KBM-7 (cell line): ENCODE measurements at places on chromosomes 7 and 10.

- no peak for DNase-seq
These were observed 10.1 kb downstream of the GPR146 start for GRCh38 chr7:1054438-1054837.

DNA sequence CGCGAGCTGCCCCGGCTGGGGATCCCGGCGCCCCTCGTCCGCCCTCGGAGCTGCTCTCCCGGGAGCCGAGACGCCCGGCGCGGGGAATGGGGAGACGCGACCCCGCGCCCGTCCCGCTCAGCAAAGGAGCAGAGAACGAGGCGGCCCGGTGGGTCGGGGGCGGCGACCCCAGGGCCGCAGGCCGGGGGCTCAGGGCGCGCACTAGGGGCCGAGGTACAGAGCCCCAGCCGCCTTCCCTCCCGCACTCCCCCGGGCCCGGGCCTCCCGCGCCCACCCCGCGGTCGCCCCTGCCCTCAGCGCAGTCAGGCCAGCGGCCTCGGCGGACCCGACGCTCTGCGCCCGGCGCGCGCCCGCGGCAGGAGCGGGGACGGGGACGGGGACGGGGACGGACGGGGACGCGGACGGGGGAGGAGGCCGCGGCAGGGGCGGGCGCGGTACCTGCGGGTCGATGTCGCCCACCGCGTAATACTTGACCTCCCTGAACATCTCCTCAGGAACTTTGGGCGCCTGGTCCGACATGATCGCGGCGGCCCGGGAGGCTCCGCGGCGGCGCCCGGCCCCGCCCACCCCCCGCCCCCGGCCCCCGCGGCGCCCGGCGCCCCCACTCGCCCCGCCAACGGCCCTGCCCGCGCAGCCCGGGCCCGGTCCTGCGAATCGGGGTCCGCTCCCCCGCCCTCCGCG is 373 bp downstream of the PAXIP1 start:
- no peak for DNase-seq

- no peak for DNase-seq
These were observed 40.1 kb upstream of the XPNPEP1 start for GRCh38 chr10:109963439-109963838.

- DNase-seq = no peak
These were observed 774.5 kb upstream of the LRRTM3 start for GRCh38 chr10:66151346-66151745.

GRCh38 chr10:121734589-121735045 is 136.4 kb upstream of the FGFR2 start:
- peak; percentile 34 for DNase-seq

- DNase-seq = no peak
These were observed 512 bp downstream of the FAM24B start for GRCh38 chr10:122878799-122879338.

- DNase-seq = no peak
These were observed 302.2 kb upstream of the CACNA2D1 start for GRCh38 chr7:82745820-82746219.

GRCh38 chr10:33381451-33382215 is 47.2 kb upstream of the NRP1 start:
- no peak for DNase-seq

DNA sequence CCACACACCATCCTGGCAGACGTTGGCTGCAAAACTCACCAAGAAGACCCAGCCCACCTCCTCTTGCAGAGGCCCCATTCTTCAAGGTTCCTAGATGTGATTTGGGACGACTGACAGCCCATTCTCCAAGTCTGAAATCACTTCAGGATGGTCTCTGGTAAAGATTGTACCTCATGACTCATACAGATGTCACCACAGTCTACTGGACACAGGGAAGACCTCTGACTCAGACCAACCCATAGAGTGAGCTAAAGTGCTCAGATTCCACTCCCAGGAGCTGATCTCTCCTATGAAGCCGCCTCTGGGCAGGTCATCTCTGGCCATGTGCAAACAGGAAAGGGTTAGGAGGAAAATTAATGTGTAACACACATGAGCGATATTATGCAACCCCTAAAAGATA is 102.4 kb upstream of the VWC2 start:
- DNase-seq = no peak

- no peak for DNase-seq
These were observed 5.6 kb downstream of the DPYSL4 start for GRCh38 chr10:132192076-132192975.

DNA sequence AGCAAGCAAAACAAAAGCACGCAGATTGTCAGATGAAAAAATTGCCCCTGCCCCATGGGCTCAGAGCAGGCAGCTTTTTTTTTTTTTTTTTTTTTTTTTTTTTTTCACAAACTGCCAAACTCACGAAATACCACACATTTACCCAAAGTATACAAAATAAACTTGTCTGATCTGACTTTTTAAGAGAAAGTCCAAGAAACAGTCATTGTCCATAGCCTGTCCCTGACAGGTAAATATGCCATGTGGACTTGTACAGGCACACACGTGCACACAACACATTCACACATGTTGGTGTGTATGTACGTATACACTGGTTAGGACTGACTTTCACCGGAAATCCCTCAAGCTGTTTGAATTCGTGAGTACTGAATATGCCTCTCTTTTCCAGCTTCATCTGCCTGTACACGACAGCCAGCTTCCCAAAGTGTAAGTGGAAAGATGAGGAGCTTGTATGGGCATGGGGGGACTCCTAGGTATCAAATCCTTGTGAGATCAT is 929 bp upstream of the HGF start:
- no peak for DNase-seq

- DNase-seq = no peak
These were observed 22.7 kb upstream of the GTF2IRD1 start for GRCh38 chr7:74430961-74431466.

- DNase-seq = no peak
These were observed 11.7 kb downstream of the PLAC9 start for GRCh38 chr10:80144067-80144695.

DNA sequence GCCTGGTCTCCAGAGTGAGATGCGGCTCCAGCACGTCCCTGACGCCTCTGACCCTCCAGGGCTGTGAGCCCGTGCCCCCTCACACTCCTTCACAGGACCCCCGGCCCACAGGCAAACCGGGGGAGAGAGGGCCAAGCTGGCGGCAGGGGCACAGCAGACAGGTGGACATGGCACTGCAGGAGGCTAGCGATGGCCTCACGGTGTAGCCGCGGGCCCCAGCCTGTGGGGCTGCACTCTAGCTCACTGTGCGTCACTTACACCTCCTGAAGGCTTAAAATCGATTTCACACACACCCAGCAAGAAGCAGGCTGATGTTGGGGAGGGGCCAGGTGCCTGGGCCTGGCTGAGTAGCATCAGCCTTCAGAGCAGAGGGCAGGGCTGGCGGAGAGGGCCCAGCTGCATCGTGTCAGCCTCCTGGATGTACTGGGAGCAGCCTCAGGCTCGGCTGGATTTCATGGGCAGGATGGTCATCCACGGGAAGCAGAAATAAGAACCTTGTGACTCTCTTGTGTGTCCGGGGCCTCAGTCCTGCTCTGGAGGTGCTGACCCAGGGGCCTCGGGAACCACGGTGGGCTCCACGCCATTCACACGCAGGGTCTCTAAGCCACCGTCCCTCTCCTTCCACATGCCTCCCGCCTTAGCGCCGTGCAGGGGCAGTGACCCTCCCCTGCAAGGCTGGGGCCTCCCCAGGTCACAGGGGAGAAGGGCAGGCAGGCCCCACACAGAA is 19.4 kb upstream of the KNDC1 start:
- DNase-seq = no peak

GRCh38 chr7:132077971-132078685 is 498.1 kb downstream of the PLXNA4 start:
- DNase-seq = no peak

DNA sequence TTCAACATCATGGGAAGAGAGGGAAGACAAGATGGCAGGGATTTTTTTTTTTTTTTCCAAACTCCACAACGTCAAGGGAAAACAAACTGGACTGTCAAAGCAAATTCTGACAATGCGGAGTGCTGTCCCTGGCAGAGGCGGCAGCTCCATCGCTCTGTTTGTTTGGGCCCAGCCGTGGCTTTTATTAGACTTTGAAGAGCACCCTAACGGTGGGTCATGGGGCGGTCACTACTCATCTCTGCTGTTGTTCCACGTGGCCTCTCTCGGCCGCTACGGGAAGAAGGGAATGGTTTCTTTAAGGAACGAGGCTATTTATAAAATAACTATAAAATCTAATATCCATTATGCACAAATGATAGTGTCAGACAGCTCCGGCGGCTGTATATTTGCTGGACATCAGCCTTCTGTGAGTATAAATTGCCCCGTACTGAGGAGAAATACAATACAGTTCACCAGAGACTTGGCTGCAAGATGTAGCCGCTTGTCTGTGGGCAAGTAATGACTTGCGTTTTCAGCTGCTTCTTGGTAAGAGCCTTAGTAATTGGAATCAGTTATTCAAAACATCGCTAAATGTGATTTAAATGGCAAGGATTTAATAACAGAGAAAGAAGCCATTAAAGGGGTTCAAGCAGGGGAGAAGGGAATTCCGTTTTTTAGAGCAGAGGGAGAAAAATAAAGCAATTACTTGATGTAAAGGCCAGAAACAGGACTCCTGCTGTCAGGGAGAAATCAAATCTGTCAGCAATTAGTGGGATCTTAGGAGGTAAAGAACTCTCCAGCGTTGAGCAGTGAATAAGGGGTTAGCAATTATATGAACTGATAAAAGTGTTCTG is 61.7 kb upstream of the RAB11FIP2 start:
- no peak for DNase-seq

DNA sequence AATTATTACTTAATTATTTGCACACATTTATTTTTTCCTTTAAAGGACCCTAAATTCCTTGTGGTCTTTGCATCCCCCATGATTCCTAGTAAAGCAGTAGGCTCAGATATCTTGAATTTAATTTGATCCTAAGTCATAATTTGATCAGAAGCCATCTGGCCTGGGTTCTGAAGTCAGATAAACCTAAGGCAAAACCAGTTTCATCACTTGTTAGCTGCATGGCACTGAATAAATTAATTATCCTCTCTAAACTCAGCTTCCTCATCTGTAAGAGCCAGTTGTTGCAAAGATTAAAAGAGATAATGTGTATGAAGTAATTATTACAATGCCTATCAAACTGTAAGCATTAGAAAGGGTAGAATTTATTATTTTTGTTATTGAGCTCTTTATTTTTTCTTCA is 293.1 kb downstream of the GRM8 start:
- no peak for DNase-seq

DNA sequence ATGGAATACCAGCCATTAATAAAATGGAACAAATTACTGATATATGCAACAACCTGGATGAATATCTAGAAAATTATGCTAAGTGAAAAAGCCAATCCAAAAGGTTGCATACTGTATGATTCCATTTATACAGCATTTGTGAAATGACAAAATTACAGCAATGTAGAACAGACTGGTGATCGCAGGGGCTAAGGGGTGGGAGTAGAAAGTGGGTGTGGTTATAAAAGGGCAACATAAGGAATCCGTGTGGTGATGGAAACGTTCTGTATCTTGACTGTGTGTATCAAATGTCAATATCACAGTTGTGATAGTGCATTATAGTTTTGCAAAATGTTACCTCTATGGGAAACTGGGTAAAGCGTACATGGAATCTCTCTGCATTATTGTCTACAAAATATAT is 15.0 kb downstream of the CEP41 start:
- no peak for DNase-seq

- DNase-seq = no peak
These were observed 196.8 kb downstream of the PTN start for GRCh38 chr7:137146552-137147337.

GRCh38 chr10:48458662-48459048 is 146.2 kb downstream of the ARHGAP22 start:
- no peak for DNase-seq

- peak; percentile 24 for DNase-seq
These were observed 43.2 kb downstream of the PNLIPRP3 start for GRCh38 chr10:116470768-116471415.

DNA sequence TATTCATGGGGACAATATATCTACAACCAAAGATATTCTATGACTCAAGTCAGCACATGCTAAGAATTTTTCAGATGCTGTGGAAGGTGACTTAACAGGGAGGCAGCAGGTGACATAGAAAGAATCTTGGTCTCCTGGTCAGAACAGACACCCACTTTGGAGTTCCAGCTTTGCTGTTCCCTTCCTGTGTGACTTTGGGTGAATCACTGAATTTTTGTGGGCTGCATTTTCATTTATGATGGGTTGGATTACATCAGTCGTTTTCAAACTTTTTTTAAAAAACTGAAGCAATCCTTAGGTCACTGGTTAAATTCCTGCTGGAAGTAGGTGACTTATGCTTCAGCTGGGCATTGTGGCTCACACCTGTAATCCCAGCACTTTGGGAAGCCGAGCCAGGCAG is 24.9 kb downstream of the RGR start:
- no peak for DNase-seq

GRCh38 chr10:66538908-66539307 is 386.9 kb upstream of the LRRTM3 start:
- no peak for DNase-seq

- peak; percentile 51 for DNase-seq
These were observed 18.2 kb downstream of the HNRNPF start for GRCh38 chr10:43390759-43391158.

- no peak for DNase-seq
These were observed 626.6 kb downstream of the SORCS1 start for GRCh38 chr10:106537866-106538265.

DNA sequence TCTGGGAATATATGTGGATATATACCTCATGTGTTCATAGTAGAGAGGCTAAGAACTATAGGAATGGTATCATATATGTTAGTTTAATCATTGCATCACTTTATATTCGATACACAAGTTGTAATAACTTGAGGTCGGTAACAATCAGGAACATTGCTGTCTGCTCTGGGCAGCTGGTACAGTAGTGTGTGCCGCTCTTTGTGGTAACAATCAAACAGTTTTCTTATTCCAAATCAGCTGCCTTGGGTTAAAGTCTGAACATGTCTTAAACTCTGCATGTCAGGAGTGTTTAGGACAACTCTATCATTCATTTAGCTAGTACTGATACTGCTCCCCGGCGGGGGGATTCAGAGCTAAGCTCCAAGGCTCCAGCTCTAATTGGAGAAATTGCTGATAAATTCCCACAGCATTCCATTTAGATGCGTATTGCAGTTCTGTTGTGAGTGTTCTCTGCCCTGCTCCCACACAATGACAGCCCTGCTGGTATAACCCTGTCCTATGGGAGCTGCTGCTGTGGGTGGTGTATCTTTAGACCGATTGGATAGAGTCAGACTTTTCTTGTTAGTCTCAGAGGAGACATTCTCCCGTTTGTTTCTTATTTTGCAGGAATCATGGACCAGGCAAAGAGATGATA is 707.5 kb upstream of the FZD8 start:
- DNase-seq = no peak

GRCh38 chr10:110149259-110149658 is 58.1 kb upstream of the MXI1 start:
- no peak for DNase-seq

- DNase-seq = no peak
These were observed 117.2 kb downstream of the SEMA3E start for GRCh38 chr7:83531766-83532165.

- no peak for DNase-seq
These were observed 252.7 kb upstream of the FERD3L start for GRCh38 chr7:19397911-19398310.

GRCh38 chr10:58173391-58173790 is 94.3 kb downstream of the IPMK start:
- DNase-seq = no peak
